ENCODE measurements at places on chromosomes 4 and X. TPM values are rescaled to one million over a fixed set of nuclear protein-coding genes. Genes with fewer than 3 reads are reported as not detected.

Gene ATP1B4
- not detected for polyA plus RNA-seq

Gene DDX53
- not detected for polyA plus RNA-seq

Gene XK
- 8.1 TPM for polyA plus RNA-seq

Gene ACE2
- 0.98 TPM for polyA plus RNA-seq

Gene SPOCK3
- 351 TPM for polyA plus RNA-seq

Gene ADH7
- polyA plus RNA-seq = not detected

Gene CT45A3
- polyA plus RNA-seq = not detected

Gene USP17L25
- not detected for polyA plus RNA-seq

Gene BTK
- not detected for polyA plus RNA-seq

Gene TMLHE
- 12.2 TPM for polyA plus RNA-seq

Gene DMRTC1B
- polyA plus RNA-seq = 11.2 TPM

Gene TLR6
- polyA plus RNA-seq = 0.44 TPM

Gene ANXA10
- polyA plus RNA-seq = not detected
